ENCODE measurements at places on chromosomes 3 and 15.

DNA sequence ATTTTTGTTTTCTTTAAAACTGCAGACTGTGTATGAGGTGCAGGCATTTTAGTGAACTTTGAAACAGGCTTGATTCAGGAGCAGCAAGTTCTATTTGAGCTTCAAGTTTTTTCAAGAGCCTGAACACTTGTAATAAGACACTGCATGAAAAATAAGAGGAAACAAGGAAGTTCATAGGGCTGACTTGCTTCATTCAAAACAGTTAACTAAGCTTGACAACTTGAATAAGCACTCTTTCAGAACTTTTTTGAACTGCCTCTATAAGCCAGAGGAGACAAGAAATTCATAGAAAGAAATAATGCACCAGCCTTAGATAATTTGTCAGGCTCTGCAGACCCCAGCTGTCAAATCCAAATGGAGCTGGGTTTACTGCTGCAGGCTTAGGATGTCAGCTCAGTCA lies 130.2 kb downstream of the SSR3 start:
- DNase-seq = no peak

DNA sequence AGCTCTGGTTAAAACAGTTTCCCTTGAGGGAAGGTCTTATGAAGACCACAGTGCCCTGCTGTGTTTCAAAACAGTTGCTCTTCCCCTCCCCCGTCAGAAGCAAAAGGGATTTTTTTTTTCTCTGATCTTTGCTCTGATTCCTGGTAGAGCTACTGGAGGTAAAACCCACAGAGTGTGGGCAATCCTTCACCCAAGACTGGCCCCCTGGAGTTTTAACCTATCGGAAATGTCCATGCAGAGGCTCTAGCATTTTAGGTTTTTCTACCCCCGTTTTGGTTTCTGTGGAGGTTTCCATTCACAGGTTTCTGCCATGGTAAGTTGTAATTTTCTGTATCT lies 27.7 kb downstream of the GRM2 start:
- DNase-seq = no peak

- DNase-seq = no peak
Measured at GRCh38 chr3:77620009-77620408, 580.1 kb downstream of the ROBO2 start.

DNA sequence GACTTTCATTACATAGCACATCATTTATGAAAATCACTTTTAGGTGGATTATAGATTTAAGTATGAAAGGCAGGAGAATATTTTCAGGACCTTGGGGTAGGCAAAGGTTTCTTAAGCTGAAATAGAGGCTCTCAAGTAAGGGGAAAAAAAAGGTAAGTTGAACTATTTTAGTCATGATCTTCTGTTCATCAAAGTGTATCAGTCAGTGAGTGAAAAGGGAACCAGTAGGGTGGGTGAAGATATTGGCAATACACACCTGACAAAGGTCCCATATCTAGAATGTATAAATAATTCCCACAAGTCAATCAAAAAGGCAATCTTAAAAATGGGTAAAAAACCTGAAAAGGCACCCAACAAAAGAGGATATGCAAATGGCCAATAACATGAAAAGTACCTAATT lies 218.6 kb downstream of the KLF13 start:
- DNase-seq = no peak

DNA sequence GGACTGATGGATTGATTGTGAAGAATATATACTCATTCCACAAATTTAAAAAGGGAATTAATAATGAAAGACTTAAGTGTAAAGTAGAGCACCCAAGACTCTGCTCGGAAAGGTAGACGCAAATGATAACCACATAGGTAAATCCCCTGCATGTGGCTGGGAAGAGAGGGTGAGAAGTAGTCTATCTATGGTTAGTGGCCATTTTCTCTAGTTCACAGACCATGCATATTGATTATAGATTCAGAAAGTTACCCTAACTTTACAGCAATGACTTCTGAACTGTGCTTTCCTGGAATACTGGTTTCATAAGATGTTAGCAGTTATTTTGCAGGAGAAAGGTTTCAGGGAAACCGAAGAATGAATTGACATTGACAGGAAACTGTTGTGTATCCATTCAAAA lies 51.7 kb downstream of the CASR start:
- no peak for DNase-seq

DNA sequence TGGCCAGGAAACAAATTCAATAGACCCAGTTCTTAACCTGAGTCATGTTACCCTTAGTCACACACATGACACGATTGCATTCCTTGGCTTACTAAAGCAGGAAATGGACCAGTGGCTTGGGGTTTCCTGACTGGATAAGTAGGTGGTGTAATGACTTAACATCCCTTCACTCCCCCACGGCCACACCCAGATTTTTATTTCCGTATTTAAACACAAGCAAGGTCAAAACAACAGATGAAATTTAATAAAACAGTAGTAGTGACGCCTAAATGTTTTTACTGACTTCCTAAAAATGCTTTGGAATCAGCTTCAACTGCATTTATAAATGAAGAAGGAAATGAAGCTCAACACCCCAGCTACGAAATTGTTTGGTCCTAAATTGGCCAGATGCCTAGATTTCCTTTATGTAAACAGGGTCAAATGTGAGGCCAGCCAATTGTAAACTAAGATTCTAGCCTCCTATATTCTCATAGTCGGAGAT lies 324.3 kb downstream of the CHST2 start:
- DNase-seq = no peak

- DNase-seq = no peak
Measured at GRCh38 chr3:26245236-26245635, 377.3 kb upstream of the LRRC3B start.

GRCh38 chr3:126972866-126973265 lies 10.0 kb upstream of the PLXNA1 start:
- no peak for DNase-seq

GRCh38 chr15:89172921-89173320 lies 48.5 kb downstream of the RLBP1 start:
- no peak for DNase-seq
